ENCODE measurements at places on chromosomes 1 and 21.

DNA sequence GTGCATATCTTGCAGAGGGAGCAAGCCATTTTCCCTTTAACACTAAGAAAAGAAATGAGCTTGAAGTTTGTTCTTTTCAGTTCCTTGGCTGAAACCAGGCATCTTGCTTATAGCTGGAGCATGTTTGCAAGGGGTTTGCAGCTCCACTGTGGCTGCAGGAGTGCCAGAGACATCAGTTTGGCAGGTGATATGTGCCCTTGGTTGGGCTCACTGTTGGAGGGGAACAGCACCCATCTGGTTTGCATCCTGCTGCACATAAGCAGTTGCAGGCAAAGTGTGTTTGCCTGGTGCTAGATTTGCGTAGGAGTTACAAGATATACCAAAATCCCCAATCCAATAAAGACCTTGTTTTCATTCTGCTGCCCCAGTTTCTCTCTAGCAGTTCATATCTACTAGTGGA is 47.8 kb upstream of the IKBKE start:
- DNase-seq = no peak

- DNase-seq = no peak
These were observed 160.6 kb upstream of the ATP1B1 start for GRCh38 chr1:168945870-168946269.

DNA sequence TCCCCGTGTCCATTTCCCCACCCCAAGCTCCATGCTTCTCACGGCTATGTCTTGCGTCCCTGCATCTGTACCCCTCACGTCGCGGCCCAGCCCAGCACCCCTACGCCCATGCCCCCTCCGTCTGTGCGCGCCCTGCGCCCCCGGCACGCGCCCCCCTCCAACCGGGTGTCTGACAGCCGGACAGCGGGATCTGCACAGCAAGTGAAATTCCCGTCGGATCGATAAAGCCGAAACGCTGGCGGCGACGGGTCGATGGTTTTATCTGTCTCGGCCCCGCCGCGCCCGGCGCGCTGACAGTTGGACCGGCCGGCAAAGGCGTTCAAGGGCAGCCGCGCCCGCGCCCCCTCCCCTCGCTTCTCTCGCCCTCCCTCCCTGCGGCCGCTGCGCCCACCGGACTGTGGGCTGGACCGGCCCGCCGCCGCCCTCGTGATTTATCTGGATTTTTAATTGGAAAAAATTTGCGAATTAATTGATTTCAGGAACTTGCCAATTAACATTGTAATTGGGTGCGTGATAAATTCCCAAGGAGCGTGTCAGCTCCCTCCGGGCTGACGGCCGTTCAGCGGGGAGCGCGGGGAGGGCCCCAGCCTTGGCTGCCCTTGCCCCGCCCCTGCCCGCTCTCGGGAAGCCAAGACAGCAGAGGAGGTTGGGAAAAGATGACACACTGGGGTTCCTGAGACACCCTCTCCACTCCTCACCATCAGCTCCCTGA is 57.1 kb downstream of the TMEM53 start:
- DNase-seq = no peak

DNA sequence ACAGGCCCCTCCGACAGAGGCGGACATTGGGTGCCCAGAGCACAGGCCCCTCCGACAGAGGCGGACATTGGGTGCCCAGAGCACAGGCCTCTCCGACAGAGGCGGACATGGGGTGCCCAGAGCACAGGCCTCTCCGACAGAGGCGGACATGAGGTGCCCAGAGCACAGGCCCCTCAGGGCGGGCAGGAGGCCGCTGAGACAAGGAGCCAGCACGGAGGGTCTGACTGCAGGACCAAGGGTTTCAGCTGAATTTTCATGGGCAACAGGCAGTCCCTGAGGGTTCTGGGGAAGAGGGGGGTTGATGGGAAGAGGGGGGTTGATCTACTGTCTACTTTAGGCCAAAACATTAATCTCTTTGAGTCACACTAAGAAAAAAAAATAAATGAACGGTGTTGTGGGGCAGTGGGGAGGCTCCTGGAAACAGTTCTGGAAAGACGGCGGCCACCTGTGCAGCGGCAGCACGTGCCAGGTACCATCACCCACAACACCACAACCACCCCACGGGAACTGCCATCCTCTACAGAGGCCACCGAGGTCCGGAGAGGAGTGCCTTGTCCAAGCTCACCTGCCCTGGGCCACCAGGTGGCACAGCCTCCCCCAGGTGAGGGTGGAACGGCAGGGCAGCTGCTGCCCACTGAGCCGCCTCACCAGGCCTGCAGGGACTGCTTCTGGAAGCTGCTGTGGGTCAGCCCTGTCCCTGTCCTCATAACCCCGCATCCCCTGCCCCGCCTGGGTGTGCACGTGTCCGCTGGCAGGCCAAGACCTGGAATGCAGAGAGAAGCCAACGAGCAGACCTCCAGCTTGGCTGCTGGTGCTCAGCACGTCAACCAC is 20.5 kb downstream of the PRDM15 start:
- no peak for DNase-seq

GRCh38 chr1:59521456-59521855 is 224.6 kb downstream of the FGGY start:
- DNase-seq = no peak

Measured in cerebellar nuclear complex (tissue), 1 donor.